HFF-Myc (cell line): ENCODE measurements at places on chromosomes 7 and 10.

DNA sequence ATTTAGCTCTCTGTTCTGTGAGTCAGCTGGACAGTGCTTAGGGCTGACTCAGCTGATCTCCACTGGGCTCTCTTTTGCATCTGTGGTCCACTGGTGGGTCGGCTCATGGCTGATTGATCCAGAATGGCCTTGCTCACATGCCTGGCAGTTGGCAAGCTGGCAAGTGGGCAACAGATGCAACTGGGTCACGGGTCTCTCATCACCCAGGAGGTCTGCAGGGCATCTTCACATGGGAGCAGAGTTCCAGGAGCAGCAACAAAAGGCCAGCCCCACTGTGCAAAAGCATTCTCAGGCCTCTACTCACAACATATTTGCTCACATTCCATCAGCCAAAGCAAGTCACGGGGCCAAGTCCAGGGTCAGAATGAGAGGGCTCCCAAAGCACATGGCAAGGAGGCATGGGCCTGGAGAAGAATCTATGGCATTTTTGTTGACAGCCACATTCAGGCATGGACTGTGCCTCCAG lies 98.8 kb downstream of the OAT start:
- no peak for DNase-seq

- DNase-seq: no peak
These were observed 233.6 kb downstream of the GLRX3 start for GRCh38 chr10:130369645-130370381.

GRCh38 chr7:25420771-25421170 lies 192.5 kb upstream of the NPVF start:
- no peak for DNase-seq

GRCh38 chr10:103839519-103839871 lies 15.9 kb downstream of the SH3PXD2A start:
- DNase-seq: no peak

DNA sequence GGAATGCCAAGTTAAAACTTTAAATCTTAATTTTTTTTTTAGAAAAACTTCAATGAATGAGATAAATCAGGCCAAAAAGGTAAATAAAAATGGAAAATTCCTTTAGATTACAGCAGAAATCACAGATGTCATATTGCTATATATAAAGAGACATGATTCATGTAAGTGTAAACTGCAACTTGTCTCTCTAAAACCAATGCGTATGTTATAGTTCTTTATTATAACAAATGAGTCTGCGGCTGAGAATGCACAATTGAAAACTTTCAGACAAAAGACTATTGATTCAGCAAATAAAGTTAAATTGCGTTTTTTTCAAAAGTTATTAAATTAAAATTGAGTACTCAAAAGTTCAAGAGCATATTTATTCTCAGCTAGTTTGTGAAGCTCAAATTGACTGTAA lies 425.3 kb downstream of the PARD3 start:
- no peak for DNase-seq

- DNase-seq: no peak
These were observed 79.5 kb upstream of the SEMA3A start for GRCh38 chr7:84274029-84274638.

- no peak for DNase-seq
These were observed 96.0 kb upstream of the PRPS1L1 start for GRCh38 chr7:18123508-18124239.

DNA sequence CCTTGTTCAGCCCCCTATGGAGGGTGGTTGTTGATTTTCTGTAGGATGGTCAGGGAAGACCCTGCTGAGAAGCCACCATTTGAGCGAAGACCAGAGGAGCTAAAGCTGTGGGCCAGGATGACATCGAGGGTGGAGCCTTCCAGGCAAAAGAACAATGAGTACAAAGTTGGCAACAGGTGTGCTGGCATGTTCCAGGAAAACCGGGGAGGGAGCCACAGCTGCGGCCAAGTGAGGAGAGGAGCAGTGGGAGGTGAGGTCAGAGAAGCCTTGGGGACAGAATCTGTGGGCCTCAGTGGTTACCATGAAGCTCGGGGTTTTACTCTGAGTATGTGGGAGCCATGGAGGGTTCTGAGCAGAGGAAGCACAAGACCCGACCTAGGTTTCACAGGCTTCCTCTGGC lies 75.6 kb upstream of the ZNF479 start:
- no peak for DNase-seq

- peak; percentile 85 for DNase-seq
These were observed 3.8 kb downstream of the RTKN2 start for GRCh38 chr10:62264702-62265436.

DNA sequence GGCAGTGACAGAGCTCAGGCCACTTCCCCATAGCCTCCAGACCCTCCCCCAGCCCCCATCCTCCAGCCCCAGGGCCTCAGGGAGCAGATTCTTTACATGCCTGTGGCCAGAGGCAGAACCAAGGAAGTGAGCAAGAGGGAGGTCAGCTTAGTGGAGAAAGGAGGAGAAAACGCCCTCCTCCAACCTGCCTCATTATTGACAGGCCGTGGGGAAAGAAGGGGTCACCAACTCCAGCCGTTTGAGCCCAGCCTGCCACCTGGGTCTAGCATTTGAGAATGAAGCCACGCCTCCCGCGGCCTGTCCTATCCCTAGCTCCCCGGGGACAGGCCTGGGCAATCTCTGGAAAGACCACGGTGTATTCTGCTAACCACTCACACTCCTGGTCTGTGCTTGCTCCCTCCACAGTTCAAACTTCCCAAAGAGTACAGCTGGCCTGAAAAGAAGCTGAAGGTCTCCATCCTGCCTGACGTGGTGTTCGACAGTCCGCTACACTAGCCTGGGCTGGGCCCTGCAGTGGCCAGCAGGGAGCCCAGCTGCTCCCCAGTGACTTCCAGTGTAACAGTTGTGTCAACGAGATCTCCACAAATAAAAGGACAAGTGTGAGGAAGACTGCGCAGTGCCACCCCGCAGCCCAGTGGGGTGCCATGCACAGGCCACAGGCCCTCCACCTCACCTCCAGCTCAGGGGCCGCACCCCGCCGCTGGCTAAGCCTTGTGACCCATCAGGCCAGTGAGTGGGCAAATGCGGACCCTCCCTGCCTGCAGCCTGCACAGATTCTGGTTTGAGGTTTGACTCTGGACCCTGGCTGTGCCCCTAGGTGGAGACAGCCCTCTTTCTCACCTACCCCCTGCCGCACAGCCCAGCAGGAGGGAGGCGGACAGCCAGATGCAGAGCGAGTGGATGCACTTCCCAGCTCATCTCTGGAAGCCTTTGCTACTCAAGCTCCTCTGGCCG lies 14.3 kb upstream of the TRIM8 start:
- DNase-seq: peak; percentile 85

GRCh38 chr7:15042285-15043065 lies 139.9 kb upstream of the DGKB start:
- no peak for DNase-seq

- no peak for DNase-seq
These were observed 155.4 kb downstream of the DYNC1I1 start for GRCh38 chr7:95927756-95928155.

DNA sequence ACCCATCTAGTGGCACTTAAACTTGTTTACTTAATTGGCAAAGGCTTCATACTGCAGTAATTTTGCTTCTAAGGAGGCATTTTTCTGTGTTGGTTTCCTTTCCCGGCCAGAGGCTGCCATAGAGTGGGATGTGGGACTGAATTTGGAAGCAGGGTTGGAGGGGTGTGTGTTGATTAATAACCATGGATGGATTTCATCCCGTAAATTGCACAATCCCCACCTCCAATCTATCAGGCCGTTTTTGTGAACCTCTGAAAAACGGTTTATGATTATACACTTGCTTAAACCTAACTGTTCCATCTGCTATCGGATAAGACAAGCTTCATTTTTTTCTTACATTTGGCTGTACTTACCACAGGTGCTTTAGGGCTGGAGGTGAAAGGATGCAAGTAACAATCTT lies 1.3 kb downstream of the TMEM60 start:
- DNase-seq: no peak

DNA sequence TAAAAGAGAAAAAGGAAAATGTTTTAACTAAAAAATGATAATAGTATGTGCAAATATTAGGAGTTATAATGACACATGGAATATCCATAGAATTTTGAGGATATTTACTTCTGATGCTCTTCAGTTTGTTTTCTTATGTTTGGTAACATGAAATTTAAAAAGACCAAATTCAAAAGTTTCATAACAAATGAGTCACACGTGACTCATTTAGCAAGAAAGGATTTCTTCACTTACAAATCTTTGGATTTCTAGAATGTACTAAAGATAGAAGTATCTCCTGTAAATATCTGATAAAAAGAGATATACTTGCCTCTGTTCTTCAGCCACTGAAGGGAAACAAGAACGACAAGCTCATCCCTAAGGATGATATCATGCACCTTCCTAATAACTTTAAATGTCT lies 774.5 kb upstream of the LRRTM3 start:
- no peak for DNase-seq

DNA sequence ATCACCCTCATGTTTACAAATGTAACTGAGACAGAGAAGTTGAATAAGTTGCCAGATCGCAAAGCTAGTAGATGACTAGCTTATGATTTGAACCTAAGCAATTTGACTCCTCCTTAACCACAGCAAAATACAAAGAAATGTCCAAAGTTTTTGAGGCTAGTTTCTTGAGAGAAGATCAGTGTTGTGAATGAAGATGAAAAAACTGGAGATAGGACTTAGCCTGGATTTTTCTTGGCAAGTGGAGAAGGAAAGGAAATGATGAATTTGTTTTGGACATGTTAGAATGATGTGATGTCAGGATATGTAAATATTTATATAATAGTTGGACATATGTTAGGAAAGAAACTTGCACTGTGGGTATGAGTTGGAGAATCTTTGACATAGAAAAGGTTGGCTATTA lies 149.8 kb downstream of the LSMEM1 start:
- DNase-seq: no peak

GRCh38 chr7:47323904-47324303 lies 258.0 kb downstream of the TNS3 start:
- DNase-seq: no peak

- no peak for DNase-seq
These were observed 27.0 kb downstream of the GTF2I start for GRCh38 chr7:74684473-74684872.

GRCh38 chr10:60687679-60688078 lies 90.6 kb upstream of the CDK1 start:
- no peak for DNase-seq

DNA sequence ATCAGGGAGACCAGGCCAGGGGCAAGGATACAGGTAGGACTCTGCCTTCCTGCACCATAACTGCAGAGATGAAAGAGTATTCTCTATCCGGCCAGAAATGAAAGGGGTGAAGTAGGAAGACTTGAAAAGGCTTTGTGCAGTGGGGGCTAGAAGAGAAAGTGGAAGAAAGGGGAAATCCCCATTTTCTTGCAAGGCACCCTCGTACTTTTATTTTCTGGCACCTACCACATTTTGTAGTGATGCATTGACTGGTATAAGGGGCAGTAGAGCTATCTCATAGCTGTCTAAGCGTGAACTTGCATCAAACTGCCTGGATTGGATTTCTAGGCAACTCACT lies 752 bp upstream of the CAMK2G start:
- no peak for DNase-seq

DNA sequence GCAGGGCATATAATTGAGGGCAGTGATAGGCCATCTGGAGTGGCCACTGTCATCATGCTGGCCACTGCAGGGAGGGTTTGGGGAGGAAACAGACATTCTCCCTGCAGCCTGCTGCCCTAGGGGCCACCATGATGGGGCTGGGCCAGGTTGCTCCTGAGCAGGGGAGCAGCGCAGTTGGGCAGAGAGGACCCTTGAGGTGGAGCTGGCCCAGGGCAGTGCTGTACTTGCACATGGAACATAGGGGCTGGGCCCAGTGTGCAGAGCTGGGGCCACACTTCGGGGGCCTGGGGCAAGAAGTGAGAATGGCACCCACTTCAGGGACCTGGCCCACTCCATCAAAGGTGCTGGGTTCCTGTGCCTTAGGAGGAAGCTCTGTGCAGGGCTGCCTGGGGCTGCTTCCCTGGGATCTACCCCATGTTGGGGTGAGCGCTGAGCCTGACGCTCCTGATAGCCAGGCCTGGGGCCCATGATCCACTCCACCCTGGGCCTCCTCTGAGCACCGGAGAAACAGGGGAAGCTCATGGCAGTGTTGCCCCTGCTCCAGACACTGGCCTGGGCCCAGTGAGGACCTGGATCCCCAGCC lies 21.3 kb upstream of the NUB1 start:
- no peak for DNase-seq

DNA sequence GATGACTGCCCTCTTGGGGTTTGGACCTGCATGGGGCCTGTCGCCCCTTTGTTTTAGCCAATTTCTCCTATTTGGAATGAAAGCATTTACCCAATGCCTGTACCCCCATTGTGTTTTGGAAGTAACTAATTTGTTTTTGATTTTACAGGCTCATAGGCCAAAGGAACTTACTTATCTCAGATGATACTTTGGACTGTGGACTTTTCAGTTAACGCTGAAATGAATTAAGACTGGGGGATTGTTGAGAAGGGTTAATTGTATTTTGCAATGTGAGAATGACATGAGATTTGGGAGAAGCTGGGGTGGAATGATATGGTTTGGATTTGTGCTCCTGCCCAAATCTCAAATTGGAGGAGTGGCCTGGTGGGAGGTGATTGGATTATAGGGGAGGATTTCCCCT lies 185.8 kb upstream of the PHYHIPL start:
- no peak for DNase-seq

GRCh38 chr10:89476150-89476549 lies 59.2 kb downstream of the SLC16A12 start:
- no peak for DNase-seq

DNA sequence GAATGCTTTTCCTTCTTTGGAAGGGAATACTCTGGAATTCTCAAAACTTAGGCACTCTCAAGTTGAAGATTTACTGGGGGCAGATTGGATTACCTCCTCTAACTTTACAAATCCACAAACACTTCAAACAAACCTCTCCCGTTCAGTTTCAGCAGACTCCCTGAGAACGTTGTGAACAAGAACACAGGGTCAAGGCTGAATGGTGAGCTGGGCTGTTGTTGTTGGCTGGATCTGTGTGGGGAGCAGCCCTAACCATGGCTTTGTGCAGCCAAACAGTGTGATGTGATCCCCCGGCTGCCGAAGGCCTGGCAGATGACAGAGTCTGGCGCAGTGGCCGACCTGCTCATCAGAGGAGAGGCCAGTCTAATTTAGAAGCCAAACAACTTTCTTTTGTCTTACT lies 93.1 kb downstream of the BMPER start:
- no peak for DNase-seq
